ENCODE measurements at places on chromosomes 2 and 18.

DNA sequence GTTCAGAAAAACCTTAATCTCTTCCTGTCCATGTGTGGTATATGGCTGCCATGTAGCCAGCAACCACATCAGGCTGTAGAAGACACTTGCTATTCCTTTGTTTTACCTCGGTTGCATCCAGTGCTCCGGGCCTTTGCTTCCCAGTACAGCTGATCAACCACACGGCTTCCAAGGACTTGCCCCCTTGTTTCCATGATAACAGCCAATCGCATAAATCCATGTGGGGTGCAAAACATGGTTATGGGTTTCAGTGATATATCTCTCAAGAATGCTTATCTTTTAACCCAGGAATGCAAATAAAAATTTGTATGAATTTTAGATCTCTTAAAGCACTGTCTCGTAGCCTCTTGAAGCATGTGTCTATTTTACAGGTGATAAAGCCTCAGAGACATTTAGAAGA, 118.3 kb downstream of the MGAT5 start:
- DNase-seq, result no peak

DNA sequence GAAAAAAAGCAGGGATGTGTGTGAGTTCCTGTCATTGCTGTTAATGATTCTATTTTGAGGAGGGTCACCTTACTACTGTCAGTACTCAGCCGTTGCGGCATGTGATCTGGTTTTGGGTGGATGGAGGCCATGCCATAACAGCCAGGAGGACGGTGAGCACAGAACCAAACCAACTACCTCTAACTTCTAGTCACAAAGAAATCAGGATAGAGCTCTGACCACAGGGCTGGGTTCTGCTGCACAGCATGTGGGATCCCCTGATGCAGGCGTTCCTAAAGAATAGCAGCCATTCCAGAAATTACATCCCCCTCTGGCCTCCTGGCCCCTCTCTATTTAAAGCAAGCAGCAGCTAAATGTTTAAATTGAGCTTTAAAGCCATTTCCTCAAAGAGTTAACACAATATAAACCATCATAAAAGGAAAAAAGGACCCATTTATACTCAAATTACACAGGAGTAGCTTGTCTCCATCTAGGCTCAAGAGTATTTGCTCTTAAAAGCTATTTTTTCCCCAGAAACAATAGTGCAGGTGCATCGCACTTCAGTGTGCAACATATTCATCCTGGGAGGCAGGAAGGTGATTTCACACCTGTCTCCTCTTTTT, 786.4 kb downstream of the RNF144A start:
- DNase-seq, result no peak

- no peak for DNase-seq
These were observed 17.7 kb upstream of the UGGT1 start for GRCh38 chr2:128073278-128073677.

DNA sequence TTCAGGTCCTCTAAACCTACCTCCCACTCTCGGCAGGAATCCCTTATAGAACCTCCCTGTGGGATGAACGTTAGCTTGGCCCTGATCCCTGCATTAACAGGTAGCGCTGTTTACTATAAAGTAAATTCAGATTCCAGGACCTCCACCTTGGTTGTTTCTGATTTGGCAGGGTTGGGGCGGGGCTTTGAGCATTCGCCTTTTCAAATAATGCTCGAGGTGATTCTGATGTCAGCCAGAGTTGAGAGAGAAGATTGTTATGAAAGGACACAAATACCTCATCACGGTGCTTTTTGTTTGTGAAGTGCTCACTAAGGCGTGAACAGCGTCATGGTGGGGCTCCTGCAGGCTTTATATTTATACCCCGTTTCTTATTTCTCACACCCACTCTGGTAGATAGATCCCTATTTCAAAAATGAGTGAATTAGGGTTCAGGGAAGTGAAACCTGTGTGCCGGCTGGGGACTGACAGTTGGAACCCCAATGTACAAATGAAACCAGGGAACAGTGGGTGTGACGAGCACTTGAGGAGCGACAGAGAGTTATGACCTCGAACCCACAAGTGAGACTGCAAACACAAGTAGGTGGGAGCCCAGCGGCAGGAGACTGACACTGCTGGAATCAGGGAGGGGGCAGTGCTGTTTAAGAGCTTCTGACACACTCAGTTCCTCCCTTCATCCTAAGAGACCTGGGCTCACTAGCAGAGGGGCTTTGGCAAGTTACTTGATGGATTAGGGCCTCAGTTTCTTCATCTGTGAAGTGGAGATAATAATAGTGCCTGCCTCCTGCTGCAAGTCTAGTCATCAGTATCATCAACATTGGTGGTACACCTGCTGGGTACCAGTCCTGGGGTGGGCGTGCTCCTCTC, 14.2 kb upstream of the CXCR4 start:
- DNase-seq, result peak; percentile 79
